ENCODE measurements at places on chromosomes 12 and 14. TPM values are rescaled to one million over a fixed set of nuclear protein-coding genes. Genes with fewer than 3 reads are reported as not detected.

DNA sequence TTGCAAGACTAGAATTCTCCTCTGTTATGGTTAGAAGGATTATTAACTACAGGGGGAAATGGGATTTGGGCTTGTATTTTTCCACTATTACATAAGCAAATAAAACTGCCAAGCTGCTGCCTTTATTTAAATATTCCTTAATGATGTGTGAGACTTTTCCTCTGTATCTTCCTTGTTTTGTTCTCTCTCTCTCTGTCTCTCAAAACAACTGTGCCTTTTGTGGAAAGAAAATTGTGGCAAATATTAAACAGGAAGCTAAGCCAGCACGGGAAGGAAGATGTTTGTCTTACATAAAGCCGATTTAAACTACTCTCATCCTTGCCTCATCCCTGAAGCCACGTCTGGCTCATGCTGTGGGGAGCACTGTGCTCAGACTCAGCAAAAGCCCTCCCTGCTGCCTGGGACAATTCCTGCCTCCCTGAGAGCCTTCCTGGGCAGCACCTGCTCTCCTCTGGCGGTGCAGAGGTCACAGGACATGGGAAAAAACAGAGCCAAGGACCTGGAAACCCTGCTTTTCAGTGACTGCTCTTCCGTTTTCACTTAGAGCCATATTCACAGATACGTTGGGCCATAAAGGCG lies 237.2 kb downstream of the SLC15A4 start:
- DNase-seq, result no peak

DNA sequence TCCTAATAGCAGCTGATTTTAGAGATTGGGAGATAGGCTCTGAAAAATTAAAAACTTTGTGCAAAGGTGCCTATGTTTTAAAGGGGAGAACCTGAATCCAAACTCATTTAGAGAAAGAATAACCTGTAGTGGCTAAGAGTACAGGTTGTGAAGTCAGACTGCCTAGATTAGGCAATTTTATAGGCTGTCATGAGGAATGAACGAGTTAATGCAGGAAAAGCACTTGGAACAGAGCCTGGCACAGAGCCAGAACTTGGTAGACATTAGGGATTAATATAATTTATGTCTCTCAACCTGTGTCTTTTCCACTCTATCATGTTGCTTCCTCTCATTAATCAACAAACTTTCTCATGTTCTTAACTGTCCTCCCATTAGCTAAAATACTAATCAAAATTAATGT lies 98.1 kb downstream of the WIF1 start:
- DNase-seq, result no peak

DNA sequence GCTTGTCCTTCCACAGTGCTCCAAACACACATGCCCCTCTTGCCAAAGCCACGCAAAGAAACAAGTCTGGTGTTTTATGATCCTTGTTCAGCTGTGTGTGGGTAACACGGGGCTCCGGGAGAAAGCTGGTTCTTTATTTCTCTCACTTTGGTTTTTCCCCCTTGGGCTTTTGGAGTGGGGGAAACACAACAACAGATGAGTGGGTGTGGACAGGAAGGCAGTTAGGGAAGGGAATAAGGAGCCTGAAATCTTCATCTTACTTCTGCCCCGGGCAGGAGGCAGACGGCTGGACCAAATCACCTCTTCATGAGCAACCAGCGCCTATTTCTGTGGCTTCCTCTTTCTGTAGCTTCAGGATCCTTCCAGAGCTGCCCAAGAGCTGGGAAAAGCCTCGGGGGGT lies 218.5 kb downstream of the PHETA1 start:
- no peak for DNase-seq

GRCh38 chr12:24554612-24555295 lies 394.1 kb downstream of the BCAT1 start:
- DNase-seq, result no peak

DNA sequence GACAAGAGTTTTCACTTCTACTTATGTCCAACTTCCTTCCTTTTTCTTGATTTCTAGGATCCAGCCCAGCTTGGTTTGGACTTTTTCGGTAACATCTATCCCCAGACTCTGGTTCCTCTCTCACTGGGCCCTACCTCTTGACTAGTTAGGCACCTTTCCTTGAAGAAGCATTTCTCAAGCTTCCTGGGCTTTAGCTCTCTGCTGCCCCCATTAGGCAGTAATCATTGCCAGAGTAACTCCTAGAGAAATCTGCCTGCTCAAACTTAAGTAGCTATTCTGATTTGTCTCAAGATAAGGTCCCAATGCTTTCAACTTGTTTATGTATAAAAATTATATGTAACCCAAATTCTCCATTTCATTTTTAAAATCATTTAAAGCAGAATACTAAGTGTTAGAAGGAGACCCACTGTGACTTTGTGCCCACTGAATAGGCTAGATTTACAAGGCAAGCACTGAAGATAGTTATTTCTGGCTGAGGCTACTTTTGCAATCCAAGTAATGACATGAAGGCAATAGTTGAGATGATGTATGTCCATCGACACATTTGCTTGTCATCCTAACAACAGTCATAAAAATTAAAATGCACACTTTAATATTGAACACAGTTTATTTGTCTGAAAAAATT lies 275.0 kb upstream of the G2E3 start:
- no peak for DNase-seq

GRCh38 chr12:50175716-50176026 lies 8.5 kb upstream of the CERS5 start:
- DNase-seq, result no peak

DNA sequence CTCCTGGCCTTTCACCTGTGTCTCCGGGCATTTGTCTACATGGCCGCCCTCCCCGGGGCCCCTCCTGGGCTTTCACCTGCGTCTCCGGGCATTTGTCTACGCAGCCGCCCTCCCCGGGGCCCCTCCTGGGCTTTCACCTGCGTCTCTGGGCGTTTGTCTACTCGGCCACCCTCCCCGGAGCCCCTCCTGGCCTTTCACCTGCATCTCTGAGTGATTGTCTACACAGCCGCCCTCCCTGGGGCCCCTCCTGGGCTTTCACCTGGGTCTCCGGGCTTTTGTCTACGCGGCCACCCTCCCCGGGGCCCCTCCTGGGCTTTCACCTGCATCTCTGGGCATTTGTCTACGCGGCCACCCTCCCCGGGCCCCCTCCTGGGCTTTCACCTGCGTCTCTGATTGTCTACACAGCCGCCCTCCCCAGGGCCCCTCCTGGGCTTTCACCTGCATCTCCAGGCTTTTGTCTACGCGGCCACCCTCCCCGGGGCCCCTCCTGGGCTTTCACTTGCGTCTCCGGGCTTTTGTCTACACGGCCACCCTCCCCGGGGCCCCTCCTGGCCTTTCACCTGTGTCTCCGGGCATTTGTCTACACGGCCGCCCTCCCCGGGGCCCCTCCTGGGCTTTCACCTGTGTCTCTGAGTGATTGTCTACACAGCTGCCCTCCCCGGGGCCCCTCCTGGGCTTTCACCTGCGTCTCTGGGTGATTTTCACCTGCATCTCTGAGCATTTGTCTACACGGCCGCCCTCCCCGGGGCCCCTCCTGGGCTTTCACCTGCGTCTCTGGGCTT lies 68.0 kb upstream of the GALNT9 start:
- DNase-seq, result no peak

- DNase-seq, result no peak
Observed at GRCh38 chr12:112153181-112153892, 28.0 kb downstream of the TRAFD1 start.

GUCY2C gene
- not detected for total RNA-seq

GRCh38 chr12:121769831-121770301 lies 23.6 kb downstream of the RHOF start:
- no peak for DNase-seq

DNA sequence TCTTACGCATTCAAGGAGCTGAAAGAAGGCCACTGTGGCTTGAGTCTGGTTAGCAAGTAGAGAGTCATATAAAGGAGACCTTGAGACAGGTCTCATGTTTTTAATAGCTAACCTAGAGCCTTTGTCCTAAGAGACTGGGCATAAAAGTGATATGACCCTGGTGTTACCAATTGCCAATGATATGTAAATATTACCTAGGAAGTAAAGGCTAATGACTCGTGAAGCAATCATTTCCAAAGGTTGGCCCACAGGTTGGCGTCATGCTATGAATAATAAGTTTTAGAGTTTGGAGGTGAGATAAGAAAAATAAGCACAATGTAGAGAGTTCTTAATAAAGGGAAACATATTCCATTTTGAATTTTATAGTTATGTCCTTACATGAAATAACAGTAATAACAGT lies 116.6 kb upstream of the PLEKHA5 start:
- DNase-seq, result no peak

DNA sequence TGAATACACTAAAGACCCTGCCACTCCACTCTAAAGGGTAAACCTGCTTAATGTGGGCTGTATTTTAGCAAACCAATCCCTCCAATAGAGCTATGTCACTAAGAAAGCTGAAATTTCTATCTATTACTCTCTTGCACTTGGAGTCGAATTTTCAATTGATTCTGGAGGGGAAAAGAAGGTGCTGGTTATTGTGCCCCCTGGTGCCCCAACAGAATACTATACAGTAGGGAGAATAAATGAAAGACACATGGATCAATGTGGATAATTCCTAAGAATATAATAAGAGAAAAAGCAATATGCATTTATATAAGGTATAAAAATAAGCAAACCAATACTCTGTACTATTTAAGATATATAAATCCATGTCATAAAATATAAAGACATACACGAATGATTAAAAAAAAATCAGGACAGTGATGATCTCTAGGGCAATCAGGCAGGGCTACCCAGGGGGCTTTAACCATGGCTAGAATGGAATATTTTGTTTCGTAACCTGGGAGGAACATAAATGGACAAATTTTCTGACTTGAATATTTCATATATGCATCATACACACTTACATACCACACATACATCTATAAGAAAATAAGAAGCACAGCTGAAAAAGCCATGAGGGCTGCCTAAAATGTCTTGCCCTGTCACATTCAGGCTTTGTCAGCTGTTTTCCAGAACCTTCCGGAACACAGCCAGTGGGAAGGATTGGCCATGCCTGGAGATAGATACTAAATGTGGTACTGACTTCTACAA lies 54.4 kb downstream of the EFCAB11 start:
- DNase-seq, result no peak

DNA sequence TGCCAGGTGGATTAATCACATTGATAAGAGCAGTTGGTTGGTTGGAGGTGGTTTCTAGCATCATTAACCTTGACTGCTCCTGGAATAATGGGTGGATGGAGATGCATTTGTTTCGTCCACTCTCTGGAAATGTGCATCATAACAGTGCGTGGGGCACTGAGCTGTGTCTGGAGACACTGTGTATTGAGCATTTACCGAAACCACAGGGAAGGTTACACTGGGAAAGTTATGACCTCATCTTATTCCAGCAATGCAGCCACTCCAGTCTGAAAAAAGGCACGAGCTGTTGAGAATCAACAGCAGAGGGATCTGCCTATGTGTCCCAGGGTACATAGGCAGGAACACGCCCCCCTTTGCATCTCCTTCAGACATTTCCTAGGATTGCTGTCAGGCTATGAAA lies 27.2 kb downstream of the RNFT2 start:
- no peak for DNase-seq

OTOGL gene
- total RNA-seq, result 8.4 TPM

ESPL1 gene
- total RNA-seq, result 1.3 TPM

DNA sequence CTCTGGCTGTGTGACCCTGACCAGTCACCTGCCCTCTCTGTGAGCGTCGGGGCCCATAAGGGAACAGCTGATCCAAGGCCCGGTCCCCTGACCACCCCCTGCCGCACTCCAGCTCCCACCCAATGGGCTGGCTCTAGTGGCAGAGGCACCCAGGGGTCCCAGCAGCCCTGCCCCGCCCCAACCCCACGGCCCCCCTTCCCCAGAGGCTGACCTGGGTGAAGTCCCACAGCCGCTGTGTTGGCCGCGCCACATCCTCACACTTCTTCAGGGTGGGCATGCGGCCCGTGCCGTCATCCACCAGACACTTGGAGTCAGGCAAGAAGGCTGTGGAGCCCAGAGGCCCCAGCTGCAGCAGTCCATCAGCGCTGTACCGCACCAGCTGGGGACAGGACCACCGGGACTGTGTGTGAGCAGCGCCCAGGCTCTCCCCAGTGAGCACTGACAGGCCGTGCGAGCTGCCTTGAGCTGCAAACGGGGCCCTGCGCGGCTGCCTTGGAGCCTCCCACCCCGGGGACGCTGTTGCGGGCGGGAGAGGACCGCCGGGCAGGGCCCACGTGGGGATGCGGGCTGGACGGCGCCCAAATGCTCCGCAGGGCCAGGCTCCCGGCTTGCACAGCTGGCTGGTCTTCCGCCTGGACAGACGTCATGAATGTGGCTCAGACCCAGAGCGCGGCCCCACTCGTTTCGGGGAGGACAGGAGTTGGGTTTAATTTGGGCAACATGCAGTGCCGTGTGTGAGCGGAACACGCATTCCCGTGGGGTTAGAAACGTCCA lies 53.5 kb downstream of the NOC4L start:
- peak; percentile 42 for DNase-seq

DNA sequence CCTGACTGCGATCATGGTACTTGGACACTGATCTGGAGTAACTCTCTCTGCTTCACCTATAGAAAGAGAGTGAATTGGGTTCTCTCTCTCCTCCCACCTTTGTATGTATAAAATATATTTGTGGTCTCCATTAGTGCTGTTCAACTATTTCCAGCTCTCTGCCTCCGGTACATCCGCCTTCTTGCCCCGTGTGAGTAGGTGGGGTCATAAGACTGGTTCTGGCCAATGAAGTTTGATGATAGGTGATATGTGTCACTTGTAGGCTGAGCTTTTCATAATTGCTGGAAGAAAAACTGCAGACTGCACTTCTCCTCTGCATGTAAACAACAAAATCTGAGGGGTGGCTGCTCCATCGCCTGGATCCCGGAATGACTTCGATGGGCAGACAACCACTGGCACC lies 210.4 kb downstream of the EXOC5 start:
- DNase-seq, result no peak

GRCh38 chr14:101288436-101289229 lies 272.7 kb upstream of the DIO3 start:
- DNase-seq, result no peak

- no peak for DNase-seq
Observed at GRCh38 chr14:70190156-70190555, 1.4 kb upstream of the SLC8A3 start.

GRCh38 chr14:101925152-101925551 lies 39.2 kb upstream of the DYNC1H1 start:
- no peak for DNase-seq

DNA sequence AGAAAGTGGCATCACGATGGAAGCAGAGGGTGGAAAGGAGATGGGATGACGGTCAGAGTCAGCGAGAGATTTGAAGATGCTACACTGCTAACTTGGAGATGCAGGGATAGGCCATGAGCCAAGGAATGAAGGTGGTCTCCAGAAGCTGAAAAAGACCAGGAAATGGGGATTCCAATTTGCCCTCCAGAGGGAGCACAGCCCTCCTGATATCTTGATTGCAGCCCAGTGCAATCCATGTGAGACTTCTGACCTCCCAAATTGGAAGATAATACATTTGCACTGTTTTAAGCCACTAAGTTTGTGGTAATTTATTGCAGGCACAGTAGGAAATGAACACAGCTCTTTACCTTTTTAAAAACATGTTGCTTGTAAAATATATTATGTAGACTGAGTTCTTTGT lies 549.5 kb downstream of the VRK1 start:
- no peak for DNase-seq
